IMR-90 (cell line): ENCODE measurements at places on chromosomes 12 and 14.
A peak's percentile ranks its signal among the peaks of the same experiment; 100 is the strongest.

- peak; percentile 41 for DNase-seq
Observed at GRCh38 chr14:21917699-21918436, 244.2 kb upstream of the OR4E1 start.

DNA sequence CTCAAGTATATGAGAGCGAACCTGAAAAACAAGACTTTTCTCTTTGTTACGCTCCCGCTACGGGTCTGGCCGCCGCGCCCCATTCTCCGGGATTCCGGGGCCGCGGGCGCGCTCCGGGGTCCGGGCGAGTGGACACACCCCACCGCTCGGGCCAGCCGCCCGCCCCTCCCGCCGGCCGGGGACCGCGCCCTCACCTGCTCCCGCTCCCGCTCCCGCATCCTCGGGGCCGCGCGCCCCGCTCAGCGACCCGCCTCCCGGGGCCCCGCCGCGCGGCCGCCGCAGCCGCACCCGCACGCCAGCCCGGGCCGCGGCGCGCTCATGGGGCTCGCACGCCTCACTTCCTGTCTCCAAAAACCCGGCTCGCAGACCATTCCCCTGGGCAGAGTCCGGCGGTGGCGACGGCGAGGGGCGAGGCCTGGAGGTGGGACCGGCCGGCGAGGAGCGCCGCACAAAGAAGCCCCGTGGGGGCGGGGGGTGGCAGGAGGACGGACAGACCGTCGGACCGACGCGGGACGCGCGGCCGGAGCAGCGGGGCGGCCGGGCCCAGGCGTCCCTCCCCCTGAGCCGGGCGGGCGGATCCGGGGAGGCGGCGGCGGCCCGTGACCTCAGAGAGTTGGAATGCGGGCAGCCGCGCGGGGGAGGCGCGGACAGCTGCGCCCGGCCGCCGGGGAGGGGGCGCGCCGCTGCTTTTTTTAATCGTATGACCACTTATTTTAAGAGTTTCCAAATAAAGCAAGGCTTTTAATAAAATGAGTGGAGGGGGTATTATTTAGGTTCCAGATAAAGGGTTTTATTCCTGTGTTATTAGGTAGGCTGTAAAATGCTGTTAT, at the start of gene PTPN21:
TSS of gene PTPN21 (minus strand) at position 551 of the 830 bp plus-strand sequence. CDS start 4,590 bp downstream, outside the sequence.
- DNase-seq: peak; percentile 64

GRCh38 chr12:87283886-87284285, 745.3 kb downstream of the C12orf50 start:
- no peak for DNase-seq

DNA sequence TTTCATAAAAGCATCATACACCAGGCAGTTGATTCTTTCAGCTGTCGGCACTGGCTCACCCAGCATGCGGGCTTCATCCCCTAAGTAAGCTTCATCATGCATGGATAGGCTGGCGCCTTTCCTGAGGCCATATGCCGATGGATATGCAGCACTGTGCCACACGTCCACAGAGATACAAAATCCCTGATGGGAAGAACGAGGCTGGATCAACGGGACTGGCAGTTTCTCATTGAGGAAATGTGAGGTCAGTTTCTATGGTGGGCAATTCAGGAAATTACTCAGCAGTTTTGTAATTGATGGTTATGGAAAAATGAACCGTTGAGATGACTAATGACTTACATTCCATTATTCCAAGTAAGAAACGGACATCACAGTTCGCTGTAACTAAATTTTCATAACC, 453.8 kb downstream of the TMEM121 start:
- no peak for DNase-seq

DNA sequence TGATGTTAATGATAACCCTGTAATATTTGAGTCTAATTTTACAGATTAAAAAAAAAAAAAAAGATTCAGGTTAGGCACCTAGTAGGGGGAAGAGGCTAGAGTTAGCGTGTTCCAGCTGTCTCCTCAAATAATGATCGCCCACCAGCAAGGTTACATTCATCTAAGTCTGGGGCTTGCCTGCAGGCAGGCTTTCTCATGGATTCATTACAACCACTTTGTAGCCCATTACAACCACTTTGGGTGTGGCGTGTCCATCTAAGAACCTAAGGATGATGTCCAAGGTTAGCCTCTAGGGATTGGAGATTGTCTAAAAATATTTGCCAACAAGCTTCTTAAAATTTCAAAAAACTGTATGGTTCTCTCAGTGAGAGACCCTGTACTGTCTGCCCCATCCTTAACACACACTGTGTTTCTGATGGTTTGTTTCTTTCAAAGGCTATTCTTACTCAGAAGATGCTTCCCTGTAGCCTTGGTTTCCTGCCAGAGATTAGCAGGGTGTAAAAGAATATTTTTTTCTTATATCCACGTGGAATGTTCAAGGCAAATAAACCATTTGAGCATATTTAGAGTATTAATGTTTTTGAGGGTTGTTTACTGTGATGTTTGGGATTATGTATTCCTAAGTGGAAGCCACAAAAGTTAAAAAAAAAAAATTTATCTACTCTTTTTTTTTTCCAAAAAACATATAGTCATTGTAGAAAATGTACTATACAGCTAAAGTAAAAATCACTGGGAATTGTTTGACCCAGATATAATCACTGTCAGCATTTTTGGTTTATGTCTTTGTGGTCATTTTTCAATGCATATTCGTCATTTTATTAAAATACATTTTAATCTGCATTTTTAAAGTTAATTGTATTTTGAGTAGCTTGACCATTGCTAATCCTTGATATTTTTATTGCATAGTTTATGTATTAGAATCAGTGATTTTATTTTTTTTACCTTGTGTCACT, 1.7 kb downstream of the DYNC1H1 start:
- no peak for DNase-seq

GRCh38 chr12:119440803-119441360, 106.4 kb downstream of the CCDC60 start:
- no peak for DNase-seq

- DNase-seq: peak; percentile 86
Observed at GRCh38 chr12:92971859-92972524, 42.9 kb upstream of the EEA1 start.

DNA sequence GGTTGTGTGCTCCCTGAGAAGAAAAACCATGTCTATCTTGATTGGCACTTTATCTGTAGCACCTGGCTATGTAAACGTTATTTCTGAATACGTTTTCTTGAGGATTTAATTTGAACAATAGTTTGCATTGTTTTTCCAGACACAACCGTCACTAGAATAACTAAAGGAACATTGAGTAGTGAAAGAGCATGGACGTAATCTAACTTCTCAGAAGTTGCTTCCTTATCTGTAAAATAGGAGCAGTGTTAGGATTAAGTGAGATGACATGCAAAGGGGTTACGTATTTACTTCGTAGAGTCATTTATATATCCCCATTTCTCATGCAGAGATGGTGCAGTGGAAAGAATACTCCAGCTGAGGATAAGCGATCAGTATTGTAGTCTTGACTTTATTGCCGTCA, 8.1 kb downstream of the AEBP2 start:
- no peak for DNase-seq

DNA sequence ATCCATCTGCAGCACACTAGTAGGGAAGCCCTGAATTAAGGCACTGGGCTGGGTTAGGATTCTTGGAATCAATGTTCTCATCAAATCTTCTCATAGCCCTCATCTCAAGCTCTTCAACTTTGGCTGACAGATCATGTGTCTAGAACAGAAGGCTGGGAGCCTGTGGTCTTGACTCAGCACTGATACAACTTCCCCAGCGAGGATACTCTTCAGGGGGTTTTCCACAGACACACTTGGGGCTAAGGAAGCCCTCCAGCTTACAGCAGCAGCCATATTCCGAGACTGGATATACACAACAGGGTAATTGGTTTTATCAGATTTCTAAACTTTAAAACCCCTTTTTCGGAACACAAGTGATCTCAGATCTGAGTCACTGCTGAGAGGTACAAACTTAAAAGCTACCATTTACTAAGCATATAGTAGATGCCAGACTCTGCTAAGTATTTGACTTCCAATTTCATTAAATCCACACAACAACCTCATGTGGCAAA, 3.5 kb downstream of the FMNL3 start:
- DNase-seq: peak; percentile 92
